ENCODE measurements at places on chromosomes 1 and 21.

DNA sequence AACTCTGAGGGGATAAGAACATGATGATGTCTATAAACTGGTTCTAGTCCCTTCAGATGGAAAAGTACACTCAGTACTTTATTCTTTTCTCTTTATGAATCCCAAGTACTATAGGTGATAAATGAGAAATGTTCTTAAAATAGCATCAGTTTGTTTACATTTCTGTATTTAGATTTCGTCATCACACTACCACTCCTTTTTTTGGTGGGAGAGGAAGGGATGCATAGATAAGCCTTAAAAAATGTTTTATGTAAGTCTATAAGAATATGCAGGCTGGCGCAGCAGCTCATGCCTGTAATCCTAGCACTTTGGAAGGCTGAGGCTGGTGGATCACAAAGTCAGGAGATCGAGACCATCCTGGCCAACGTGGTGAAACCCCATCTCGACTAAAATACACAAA is 144.8 kb downstream of the USP25 start:
- DNase-seq: no peak

- DNase-seq: no peak
Measured at GRCh38 chr21:14875704-14876523, 188.9 kb downstream of the NRIP1 start.

GRCh38 chr1:169565335-169566271 is 20.7 kb downstream of the F5 start:
- DNase-seq: no peak

DNA sequence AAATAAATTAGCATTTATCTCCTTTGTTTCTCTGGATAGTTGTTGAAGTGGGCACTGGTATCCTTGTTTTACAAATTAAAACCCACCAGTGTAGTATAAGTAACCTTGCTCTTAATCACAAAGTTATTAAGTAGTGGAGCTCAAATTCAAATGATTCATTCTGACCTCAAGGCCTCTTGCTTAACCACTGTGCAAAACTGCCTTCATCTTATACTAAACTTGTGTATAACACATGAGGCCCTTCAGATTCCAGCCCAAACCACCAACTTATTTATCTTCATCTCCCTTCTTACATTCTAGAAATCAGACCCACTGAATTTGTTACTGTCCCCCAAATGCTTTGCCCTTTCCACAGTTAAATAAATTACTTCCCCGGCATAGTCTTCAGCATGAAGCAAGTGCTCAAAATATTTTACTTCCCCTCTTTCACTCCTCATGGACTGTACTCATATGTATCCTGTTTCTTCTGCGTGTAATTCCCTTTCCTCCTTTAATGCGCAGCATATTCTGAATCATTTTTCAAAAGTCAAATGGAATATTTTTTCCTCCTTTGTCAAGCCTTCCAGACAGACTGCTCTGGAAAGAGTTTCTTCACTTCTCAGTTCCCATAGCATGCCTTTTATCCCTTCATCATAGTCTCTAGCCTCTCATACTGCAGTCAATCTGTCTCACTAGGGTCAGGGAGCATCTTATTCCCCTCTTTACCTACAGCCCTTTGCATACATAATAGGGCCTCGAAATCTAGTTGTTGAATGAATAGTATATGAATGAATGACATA is 19.0 kb upstream of the DNASE2B start:
- DNase-seq: no peak

GRCh38 chr1:118201524-118201923 is 16.5 kb upstream of the SPAG17 start:
- no peak for DNase-seq

DNA sequence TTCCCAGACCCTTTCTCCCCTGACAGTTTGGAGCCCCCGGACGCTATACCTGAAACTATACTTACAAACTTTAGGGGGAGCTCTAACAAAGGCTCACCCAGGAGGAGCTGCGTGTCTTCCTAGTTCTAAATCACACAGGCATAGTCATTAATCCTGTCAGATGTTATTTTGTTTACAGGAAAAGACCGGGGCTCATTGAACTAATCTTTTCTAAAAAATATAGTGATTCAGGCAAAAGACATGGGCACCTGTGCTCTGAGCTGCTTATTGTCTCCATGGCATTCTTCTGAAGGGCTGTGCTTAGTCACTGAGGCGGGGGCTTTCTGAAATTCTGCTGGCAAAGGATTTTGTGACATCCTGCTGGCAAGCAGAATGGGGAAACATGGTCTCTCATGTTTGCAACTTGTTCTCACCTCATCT is 1577.0 kb downstream of the NCAM2 start:
- DNase-seq: no peak

All from cortex of kidney (tissue), 1 donor.